ENCODE measurements at places on chromosomes 16 and 17.
A peak's percentile ranks its signal among the peaks of the same experiment; 100 is the strongest.

DNA sequence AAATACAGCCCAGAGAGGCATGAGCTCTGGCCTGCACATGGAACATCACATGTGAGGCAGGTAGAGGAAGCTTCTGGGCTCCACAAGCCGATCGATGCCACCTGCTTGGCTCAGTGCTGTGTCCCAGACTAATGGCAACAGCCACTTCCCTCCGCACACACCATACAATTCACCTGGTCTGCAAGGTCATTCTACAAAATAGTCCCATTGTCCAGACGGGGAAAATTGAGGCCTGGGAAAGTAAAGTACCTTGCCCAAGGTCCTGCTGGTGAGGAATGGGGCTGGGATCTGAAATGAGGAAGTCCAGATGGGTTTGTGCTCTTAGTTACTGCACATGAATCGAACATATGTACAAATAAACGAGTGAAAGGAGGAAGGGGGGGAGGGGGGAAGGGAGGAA, 88.0 kb downstream of the LITAF start:
- no peak for DNase-seq

DNA sequence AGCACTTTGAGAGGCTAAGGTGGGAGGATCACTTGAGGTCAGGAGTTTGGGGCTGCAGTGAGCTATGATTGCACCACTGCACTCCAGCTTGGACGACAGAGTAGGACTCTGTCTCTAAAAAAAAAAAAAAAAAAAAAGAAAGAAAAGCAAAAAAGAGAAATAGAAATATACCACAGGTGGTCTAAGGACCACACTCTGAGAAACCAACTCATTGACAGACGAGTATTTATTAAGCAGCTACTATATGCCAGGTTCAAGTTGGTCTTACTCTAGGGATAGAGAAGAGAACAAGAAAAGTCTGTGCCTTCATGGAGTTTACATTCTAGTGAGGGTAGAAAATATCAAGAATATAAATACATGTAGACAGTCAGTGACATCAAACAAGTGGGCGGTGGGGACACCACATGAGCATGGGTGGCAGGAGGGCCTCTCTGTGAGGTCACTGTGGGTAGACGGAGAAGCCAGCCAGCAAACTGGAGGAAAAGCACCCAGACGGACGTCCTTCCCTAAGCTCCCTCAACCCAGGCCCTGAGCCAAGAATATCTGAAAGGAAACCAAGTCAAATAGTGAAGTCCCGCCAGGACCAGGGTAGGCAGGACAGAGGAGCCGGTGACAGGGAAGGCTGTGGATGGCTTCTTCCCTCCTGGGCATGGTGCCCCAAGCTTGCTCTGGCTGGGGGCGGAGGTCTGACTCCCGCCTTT, 4.7 kb downstream of the CDIPT start:
- no peak for DNase-seq

GRCh38 chr17:975371-975915, 4.1 kb downstream of the NXN start:
- no peak for DNase-seq

DNA sequence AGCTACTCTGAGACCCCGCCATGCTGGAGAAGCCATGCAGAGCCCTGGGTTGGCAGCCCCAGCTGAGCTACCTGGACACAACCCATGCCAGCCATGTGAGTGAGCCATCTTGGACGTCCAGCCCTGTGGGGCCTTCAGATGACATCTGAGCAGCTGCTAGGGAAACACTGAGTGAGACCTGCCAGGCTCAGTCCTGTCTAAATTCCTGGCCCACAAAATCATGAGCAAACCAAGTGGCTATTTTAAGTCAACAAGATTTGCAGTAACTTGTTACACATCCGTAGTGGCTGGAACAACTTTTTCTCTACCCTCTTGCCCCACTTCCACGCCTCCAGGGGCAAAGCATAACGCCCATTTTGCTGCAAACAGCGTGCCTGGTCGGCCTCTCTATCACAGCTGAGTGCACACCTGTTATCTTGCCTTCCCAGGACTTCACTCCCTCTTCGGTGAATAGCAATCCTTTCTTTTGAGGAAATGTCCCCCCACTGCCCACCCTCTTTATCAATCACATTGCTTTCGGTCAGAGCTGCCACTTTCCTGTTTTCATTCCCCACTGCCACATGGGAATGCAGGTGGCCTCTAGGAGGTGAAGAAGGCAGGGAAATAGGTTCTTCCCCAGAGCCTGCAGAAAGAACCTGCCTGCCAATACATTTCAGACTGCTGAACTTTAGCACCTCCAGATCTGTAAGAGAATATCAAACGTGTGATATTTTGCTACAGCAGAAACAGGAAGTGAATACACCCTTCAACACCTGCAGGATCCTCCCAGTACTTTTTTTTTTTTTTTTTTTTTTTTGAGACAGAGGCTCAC, 7.4 kb upstream of the SCIMP start:
- DNase-seq = no peak

DNA sequence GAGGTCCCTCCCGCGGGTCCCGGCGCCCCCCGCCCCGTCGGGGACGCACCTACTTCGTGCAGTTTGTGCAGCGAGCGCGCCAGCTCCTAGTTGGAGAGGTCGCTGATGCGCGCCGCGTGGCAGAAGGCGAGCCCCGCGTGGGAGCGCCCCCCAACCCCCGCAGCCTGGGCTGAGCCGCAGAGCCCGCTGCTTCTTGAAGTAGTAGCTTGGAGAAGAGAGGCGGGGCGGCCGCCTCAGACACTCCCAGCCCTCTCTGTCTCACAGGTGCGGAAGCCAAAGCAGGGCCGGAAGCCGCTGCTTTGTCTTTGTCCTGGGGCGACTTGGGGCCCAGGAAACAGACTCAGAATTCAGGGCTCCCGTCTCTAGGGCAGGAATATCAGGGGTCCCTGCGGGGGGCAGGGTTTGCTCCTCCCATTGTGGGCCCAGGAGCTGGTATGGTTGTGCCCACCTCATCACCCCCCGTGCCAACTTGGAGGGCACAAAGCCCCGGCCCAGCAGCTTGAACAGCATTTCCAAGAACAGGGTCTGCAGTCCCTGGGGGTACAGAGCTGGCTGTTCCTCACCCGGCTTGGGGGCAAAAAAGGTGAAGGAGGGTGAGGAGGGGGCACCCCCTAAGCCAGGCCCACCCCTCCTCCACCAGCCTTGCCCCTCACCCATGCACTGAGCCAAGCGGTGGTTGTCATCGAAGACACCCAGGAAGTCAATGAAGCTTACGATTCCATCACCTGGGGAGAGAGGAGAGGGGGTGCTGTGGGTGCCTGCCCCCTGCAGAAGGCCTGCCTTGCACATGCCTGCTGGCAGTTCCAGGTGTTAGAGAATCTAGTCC, 13.5 kb downstream of the SPATA32 start:
- peak; percentile 69 for DNase-seq

DNA sequence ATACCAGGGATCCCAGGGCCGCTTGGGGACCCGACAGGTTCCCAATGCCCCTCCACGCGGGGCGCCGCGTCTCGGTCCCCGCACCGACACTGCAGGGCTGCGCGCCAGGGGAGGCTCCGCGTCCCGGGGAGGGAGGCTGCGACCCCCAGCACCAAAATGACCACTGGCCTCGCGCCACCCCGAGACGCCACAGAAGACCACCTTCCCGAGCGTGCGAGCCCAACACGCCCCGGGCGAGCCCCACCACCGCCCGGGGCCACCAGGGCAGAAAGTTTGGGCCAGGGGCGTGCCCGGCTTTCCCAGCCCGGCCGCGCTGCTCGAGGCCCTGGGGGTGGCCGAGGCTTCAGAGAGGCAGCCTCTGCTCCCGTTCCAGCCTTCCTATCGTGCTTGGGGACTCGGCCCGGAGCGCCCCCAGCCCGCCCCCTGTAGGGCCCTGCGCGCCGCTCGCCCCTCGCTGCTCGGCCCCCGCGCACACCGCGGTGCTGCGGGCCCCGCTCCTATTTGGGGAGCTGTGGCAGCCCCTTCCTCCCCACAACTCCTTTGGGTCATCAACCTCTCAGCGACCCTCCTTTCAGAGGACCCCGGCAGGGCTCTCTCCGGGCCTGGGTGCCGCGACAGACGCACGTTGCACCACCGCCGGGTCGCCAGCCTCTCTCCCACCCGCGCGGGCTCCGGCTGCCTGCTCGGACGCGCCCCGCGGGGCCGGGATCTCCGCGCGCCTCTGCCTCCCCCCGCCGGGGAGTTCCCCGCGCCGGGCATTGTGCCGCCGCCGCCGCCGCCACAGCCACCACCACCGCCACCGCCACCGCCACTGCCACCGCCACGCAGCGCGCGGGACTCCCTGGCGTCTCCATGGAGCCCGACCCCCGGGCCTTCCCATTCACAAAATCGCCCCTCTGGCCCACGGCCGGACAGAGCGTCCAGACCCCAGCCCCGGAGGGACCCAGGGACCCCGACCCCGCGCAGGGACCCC, 892 bp downstream of the RBFOX3 start:
- no peak for DNase-seq

- no peak for DNase-seq
Observed at GRCh38 chr16:62545039-62545438, 508.8 kb upstream of the CDH8 start.

- DNase-seq = no peak
Observed at GRCh38 chr16:57653936-57654335, 14.2 kb upstream of the ADGRG3 start.

GRCh38 chr17:15334266-15334665, 7.1 kb downstream of the TEKT3 start:
- DNase-seq = no peak

DNA sequence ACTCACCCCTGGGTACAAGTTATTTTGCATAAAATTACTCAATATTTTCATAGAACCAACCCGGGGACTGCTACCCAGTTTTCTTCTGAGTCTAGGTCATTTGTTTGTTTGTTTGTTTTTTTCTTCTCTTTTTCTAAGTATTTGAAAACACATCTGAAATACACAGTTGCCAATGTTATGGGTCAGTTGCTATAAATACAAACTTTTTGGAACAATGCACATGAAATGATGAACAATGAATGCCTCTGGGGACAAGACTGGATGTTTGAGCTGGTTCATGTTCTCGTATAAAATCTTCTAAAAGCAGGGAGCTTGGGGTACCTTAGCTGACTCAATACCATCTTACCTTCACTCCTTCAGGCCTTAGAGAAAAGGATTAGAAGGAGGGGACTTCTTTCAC, 30.5 kb downstream of the TMEM238L start:
- DNase-seq = no peak

GRCh38 chr16:12168074-12169000, 191.8 kb downstream of the SNX29 start:
- DNase-seq = no peak

DNA sequence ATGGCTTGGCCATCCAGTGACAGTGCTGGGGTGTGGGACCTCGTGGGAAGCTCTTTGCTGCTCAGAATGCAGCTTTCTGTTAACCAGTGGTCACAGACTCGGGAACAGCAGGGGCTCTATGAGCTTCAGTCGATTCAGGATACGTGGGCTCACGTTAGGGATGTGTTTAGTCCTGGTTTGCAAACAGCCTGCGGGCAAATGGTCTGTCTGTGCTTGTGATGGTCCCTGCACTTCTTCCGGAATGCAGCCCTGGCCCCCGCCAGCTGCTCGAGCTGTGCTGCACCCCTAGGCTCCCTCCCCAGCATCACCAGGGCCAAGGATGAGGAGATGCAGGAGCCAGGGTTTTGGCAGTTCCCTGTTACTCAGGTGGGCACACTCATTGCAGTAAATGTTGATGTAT, 172.8 kb upstream of the CHMP6 start:
- no peak for DNase-seq

- no peak for DNase-seq
Observed at GRCh38 chr17:16281351-16281750, 64.3 kb downstream of the PIGL start.

- no peak for DNase-seq
Observed at GRCh38 chr17:17728550-17729251, 47.4 kb downstream of the RAI1 start.

- no peak for DNase-seq
Observed at GRCh38 chr17:77685881-77686486, 272.5 kb upstream of the TNRC6C start.

- no peak for DNase-seq
Observed at GRCh38 chr17:82658331-82658730, 10.1 kb upstream of the WDR45B start.

- DNase-seq = no peak
Observed at GRCh38 chr16:85413691-85414663, 199.1 kb upstream of the GSE1 start.

DNA sequence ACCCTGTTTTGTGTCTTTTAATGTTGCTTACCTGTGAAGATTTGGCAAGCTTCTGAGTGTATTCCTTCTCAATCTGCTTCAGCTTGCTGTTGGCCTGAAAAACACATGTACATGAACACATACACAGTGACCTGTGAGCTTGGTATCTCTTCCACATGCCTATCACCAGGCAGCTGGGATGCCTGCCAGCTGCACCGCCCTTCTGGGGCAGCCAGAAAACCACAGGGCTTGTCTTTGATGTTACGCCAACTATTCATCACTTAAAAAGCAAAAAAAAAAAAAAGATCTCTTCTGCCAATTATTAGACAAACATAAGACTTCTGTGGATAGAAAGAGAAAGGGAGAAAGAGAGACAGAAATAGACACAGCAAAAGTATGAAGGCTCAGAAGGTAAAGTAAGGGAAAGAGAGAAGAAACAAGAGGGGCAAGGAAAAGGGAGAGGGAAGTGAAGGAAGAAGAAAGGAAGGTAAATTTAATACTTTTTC, 189.2 kb upstream of the AXIN2 start:
- peak; percentile 23 for DNase-seq

GRCh38 chr16:14576532-14576931, 53.5 kb downstream of the PARN start:
- DNase-seq = no peak

GRCh38 chr16:80080287-80080851, 460.4 kb upstream of the DYNLRB2 start:
- no peak for DNase-seq

DNA sequence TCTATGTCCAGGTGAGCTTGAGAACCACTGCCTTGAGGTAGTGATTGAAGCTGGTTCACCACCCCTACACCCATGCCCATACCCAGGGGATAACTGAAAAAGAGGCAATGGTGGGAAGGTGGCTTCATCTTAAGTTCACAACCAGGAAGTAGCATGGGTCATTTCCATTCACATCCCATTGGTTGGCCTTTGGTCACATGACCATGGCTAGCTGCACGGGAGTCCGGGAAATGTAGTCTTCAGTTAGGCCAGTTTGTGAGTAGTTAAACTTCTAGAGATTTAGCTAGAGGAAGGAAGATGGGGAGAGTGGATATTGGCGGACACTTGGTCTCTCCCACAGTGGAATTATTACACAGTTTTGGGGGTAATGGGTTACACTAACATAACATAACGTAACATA, 92.9 kb downstream of the RGS9 start:
- no peak for DNase-seq

DNA sequence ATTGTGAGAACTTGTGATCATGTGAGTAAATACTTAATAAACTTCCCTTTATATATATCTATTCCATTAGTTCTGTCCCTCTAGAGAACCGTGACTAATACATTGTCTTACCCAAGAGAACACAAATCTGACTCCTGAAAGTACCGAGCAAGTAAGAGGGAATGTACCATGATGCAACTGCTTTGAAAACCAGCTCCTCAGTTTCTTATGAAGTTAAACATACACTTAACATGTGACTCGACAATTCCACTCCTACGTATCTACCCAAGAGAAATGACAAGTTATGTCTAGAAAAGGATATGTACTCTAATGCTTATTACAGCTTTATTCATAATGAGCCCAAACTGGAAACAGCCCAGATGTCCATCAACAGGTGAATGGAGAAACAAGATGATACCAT, 8.8 kb upstream of the GJD3 start:
- no peak for DNase-seq

- DNase-seq = no peak
Observed at GRCh38 chr16:88276591-88276990, 106.2 kb upstream of the ZNF469 start.
